ENCODE measurements at places on chromosomes 1 and 21.

GRCh38 chr21:29145852-29146453 is 15.5 kb downstream of the MAP3K7CL start:
- no peak for DNase-seq

GRCh38 chr1:237814319-237814924 is 76.3 kb downstream of the ZP4 start:
- no peak for DNase-seq

- peak; percentile 54 for DNase-seq
These were observed 394.8 kb downstream of the PRDM2 start for GRCh38 chr1:14094611-14095400.

GRCh38 chr1:46618754-46619415 is 2.3 kb upstream of the MOB3C start:
- no peak for DNase-seq

DNA sequence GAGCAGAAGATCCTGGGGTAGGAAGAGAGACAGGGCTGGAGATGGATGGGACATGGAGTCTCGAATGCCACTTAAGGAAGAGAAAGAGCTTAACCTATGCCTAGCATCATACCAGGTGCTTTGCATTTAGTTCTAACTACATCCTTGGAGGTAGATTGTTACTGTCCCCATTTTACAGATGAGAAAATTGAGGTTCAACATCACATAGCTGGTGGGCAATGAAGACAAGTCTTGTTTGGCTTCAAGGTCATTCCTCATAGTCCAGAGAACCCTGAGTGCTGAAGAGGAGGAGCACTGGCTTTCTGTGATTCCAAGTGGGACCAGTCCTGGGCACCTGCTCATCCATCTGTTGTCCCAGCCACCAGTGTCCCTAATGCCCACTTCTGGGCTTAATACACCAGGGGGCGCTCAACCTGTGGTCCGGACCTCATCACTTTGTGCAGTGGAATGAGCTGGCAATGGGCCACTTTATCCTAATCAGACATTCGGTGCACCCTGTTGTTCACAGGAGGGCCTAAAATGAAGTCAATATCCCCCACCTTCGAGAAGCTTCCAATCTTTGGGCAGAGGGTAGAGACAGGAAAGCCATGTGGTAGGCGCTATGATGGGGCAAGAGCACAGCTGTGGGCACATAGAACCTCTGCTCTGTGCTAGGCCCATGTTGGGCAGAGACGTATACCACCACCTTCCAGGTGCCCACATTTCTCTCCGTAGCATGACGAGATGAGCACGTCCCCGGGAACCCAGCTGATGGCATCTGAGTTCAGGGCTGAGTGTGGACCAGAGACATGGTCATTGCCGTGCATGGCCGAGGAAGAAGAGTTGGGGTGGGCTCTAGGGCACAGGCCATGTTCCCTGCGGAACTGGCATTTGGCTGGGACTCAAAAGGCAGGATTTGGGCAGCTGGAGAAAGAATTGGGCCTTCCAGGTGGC is 9.2 kb downstream of the RPS6KA1 start:
- DNase-seq: no peak

- no peak for DNase-seq
These were observed 10.7 kb downstream of the AKIRIN1 start for GRCh38 chr1:39001516-39002421.

DNA sequence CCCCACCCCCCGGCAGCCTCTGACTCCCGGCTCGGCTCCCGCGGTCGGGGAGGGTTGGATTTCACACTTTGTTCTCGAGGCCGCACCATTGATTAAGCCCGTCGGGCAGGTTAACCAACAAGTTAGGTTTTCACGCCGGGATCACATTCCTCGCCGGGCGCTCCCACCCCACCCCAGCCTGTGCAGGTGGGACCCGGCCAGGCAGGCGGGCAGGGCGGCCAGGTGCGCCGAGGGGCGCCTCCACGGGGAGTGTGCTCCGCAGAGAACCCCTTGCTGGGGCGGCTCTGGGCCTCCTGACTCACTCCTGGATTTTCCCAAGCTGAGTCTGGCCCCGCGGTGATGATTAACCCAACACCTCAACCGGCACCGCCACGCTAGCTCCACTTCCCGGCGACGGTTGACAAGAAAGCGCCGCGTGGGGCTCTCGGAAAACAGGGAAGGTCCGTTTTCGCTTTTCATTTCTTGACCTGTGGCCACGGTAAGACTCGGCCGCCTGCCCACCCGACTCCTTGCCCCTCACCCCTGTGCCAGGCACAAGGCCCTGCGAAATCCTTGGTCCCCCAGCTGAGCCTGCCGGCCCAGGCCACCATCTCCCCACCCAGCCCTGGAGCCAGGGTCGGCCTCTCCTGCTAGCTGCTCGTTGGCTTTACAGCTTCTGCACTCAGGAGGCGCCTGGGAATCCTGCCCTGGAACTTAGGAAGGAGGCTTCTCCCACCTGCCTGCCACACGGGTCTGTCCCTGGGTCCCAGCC is 8.8 kb upstream of the TTLL10 start:
- DNase-seq: no peak

DNA sequence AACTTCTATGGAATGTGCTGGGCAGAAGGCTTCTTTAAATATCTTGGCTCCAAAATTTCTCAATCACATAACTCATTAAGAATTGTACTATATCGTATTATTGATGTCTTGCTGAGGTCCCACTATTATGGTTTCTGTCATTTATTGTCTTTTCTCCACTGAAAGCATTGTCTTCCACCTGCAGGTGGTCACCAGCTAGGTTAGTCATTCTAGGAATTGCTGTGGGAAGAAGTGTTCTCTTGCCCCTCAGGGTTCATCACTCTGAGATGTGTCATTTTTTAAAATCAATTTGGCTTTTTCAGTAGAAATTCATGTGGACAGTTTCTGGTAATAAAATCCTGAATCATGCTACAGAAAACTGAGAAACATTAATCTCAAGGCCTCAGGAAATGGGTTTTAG is 66.1 kb downstream of the NCAM2 start:
- DNase-seq: no peak

DNA sequence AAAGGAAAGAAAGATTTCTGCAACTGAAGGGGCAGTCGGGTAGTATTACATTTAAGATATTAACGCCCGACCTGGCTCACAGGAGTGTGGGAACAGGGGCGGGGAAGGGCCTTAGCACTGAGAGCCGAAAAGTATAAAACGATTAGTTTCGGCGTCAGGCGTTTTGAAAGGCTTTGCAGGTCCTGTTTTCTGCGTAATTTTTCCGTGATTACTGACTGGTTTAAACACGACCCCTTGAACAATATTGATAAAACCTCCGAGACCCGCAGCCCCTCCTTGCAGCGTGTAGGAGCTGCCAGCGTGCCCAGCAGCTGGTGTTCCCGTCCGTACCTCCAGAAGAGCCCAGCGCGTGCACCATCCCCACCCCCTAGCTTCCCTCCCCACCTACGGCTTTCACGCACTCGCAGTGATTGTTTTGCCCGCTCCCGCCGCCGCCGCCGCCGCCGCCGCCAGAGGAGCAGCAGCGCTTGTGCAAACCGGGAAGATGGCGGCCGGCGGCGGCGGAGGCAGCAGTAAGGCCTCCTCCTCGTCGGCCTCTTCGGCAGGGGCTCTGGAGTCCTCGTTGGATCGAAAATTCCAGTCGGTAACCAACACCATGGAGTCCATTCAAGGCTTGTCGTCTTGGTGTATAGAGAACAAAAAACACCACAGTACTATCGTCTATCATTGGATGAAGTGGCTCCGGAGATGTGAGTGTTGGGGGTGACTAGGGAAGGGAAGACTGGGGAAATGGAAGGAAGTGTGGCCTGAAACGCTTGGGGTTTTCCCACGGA is 470 bp downstream of the RPRD2 start:
- peak; percentile 83 for DNase-seq

DNA sequence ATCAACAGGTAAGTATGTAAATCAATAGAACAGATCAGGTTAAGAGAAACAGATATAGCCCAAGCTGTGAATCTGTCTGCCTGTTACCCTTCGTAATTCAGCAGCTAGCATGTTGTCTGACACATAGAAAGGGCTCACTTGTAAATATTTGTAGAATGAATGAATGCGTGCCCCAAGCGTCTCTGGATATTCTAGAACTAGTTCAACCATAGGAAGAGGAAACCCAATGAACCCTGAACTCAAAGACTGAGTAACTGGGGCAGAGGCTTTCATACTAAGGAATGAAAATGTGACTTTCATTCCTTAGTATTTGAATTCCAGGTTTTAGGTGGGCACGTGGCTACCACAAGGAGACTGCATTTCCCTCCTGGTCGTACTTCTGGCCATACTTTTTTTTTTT is 60.1 kb upstream of the SMYD2 start:
- DNase-seq: no peak

GRCh38 chr1:64745181-64745985 is 508 bp downstream of the RAVER2 start:
- peak; percentile 35 for DNase-seq

- no peak for DNase-seq
These were observed 74.8 kb upstream of the ECE1 start for GRCh38 chr1:21365036-21365435.

- no peak for DNase-seq
These were observed 225.8 kb upstream of the PROX1 start for GRCh38 chr1:213761845-213762407.

GRCh38 chr1:11650331-11650991 is 3.8 kb downstream of the FBXO2 start:
- DNase-seq: peak; percentile 78

- DNase-seq: no peak
These were observed 160.0 kb downstream of the SDCCAG8 start for GRCh38 chr1:243415663-243416408.

DNA sequence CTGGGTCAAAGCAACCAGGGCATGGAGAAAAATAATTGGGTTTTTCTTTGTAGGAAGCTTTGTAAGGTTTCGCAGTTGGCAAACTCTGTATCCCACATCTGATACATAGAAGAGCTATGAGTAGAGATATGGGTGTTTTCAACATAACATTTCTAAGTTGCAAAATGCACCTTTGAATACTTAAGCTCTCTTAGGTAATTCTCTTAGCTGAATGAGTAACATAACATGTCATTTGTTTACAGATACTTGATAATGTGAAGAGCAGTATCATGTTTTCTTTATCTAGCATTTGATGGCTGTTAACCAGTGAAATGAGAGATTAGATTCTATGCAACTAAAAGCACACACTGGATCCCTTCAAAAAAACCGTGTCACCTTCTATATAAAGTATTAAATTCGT is 21.6 kb downstream of the RAVER2 start:
- no peak for DNase-seq

- DNase-seq: no peak
These were observed at the start of gene NCF2 for GRCh38 chr1:183590244-183591191. Gene NCF2, minus strand, starts transcription at chr1:183590459. Its CDS starts 130 bp downstream, at chr1:183590329.

DNA sequence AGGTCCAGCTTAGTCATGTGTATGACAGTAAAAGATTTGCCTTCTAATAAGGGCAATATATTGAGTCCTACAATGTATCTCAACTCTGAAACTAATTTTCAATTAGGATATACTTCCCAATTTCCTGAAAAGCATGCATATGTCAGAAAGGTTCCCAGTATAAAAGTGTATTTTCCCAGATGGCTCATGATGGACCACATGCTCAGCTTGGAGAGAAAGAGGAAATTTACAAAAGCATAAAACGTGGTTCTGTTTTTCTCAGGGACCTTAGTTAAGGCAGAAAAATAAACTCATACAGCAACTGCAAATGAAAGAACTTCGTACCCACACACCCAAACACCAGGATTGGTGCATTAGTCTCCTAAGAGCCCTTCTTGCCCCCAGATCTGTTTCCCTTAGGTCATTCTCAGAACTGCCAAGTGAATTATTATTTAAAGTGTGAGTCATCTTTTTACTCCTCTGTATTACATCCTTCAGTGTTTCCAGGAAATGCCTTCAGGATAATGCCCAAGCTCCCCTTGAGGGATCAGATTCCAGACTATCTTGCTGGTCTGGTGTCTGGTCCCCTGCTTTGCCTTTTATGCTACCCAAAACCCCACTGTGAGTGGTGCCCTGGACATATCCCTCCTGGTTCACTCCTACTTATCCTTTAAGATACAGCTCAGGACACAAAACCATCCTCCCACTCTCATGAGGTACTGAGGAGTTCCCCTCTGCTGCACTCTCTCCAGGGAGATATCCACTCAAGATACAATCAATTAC is 57.4 kb downstream of the SSX2IP start:
- DNase-seq: no peak

DNA sequence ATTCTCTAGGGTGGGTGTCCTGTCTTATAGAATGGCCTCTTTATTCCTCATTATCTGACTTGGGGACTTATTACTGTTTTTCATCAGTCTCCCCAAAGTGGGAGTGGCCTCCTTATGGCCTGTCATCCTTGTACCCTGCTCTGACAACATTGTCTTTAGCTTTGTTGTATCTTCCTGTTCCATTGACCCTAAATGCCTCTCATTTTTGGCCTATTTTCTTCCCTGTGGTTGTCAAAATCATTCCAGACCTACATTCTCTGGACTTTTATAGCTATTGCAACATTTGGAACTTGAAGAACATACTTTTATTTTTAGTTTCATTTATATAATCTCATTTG is 9.7 kb downstream of the SFT2D2 start:
- no peak for DNase-seq

DNA sequence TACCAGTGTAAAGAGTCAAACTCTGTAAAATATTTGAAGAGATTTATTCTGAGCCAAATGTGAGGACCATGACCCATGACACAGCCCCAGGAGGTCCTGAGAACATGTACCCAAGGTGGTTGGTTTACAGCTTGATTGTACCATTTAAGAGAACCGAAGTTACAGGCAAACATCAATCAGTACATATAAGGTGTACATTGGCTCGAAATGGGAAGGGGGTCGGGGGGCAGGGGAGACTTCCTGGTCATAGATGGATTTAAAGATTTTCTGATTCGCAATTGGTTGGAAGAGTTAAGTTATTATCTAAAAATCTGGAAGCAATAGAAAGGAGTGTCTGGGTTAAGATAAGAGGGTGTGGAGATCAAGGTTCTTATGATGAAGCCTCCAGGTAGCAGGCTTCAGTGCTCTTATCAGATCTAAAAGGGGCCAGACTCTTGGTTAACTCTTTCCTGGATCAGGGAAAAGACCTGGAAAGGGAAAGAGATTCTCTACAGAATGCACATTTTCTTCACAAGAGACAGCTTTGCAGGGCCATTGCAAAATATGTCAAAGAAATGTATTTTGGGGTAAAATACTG is 47.5 kb upstream of the NTPCR start:
- no peak for DNase-seq

DNA sequence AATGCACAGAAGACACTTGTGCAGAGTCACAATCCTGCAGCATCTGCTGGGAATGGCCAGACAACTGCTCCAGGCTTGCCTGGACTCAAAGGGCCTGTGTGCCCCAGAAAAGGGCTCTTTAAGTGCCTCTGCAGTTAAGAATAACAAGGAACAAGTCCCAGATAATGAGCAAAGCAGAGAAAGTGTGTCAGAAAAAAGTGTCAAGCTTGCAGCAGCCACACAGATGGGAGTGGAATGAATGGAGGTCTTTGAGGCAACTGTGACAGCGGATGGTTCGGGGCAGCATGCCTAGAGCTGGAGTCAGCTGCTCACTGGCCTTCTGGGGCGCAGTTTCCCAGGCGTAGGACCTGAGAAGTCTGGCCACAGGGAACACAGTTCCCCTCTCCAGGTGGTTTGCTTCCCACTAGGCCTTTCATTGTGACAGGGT is 5.1 kb downstream of the PARP1 start:
- DNase-seq: no peak

- DNase-seq: peak; percentile 29
These were observed at the start of gene LRRN2 for GRCh38 chr1:204685236-204686006. Gene LRRN2, minus strand, starts transcription at chr1:204685738. Its CDS starts 65,746 bp downstream, at chr1:204619992.
